SK-N-SH (cell line): ENCODE measurements at places on chromosomes 5 and 9.
A peak's percentile ranks its signal among the peaks of the same experiment; 100 is the strongest.

DNA sequence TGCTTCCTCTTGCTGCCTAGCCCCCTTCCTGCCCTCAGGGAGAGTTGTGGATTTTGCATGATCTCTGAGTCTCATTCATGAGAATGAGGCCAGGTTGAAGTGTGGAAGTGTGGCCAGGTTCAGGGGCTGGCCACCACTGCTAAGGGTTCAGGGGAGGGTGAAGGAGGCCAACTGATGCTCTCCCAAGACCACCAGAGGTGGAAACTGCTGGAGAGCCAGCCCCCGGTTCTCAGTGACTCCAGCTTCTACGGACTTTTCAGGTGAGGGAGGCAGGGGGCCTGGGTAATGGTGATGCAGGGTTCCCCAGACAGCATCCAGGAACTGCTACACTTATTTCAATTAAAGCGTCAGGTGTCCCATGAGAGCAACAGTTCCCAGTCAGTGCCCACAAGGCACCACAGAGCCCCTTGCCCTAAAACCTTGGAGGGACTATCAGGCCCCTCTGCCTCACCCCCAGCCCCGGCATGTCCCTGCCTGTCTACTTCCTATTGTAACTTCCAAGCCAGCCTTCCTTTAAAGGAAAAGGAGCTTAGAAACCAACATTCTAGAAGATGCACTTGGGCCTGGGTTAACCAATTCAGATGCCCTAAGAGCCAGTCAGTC is 50.1 kb downstream of the AMBP start:
- DNase-seq, result no peak

DNA sequence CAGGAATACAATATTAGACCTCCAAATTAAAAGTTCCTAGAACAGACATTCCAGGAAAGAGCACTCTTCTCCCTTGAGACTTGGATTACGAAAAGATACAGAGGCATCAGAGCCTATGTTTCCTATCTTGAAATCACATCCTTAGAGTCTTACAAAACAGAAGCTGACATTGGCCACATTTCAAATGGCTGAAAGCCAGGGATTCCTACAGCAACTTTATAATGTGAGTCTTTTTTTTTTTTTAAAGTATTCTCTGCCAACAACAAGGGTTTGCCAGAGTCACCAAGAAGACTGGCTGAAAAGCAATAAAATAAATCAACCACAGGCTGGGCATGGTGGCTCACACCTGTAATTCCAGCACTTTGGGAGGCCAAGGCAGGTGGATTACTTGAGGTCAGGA is 63.1 kb downstream of the TRPM6 start:
- DNase-seq, result no peak

- no peak for DNase-seq
Measured at GRCh38 chr9:72839085-72839484, 113.8 kb downstream of the ALDH1A1 start.

DNA sequence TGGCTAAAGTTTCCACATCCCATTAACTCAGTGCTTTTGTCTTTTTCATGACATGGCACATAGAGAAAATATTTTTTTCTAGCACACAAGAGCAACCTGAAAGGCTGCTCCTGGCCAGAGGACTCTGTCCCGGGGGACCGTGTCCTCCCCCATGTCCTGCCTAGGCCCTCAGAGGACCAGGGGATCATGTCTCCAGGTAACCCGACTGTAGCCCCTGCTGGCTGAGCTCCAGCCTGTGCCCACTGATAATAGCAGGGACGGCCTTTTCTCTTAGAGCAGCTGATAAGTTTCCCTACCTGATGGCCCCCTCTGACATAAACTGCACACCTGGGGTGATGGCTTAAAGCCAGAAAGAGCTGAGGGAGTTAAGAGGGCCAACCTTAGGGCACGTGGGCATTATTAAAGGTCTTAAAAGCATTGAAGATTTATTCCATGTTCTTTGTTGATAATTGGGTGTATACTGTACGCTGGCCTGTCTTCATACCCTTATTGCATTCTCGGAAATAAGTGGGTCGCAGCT is 5.9 kb downstream of the HDHD3 start:
- DNase-seq, result no peak

DNA sequence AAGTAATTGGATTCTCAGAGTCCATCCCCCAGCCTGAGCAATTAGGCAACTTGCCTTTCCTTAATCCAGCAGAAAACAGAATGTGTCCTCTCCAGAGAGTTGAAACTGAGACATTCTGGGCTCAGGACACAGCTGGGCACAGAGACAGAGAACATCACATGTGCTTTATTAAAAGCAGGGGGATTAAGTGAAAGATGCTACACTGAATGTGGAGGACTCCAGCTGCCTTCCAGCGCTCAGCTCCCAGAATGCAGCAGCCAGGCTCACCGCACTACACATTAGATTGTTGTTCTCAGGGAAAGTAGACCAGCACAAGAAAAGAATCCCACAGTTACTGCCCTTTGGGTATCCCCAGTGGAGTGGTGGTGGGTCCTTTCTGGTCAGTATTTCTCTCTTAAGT is 141.6 kb upstream of the IL12B start:
- DNase-seq, result no peak

DNA sequence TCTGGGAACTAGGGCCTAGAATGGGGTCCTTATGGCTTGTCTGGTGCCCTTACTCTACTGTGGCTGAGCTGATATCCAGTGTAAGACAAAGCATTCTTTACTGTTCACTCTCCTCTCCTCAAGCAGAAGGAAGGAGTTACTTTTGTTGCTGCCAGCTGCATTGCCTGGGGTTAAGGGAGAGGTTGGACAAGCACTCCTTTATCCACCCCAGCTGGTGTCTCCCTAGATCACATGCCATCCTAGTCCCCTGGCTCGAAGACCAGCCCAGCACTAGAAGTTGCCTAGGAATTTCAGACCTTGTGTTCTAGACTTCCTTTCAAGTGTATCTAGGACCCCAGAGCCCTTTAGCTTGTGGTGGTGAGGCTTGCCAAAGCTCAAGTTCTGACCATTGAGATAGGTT is 1051.5 kb upstream of the C9orf72 start:
- DNase-seq, result no peak

DNA sequence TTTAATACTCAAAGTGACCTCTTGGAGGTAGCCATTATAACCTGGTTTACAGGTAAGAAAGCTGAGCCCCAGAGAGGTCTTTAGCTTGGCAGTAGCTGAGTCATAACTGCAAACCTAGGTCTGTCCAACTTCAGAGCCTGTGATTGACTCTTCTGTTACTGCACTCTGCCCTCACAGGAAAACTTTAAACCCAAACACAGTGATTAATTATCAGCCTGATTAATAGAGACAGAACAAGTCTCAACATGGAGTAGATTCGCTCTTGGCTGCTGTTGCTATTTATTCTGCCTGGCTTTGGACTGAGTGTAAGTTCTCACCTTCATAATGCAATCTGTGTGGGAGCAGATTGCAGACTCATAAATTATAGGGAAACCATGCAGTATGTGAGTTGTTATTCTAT is 27.4 kb upstream of the TXN start:
- DNase-seq, result no peak

DNA sequence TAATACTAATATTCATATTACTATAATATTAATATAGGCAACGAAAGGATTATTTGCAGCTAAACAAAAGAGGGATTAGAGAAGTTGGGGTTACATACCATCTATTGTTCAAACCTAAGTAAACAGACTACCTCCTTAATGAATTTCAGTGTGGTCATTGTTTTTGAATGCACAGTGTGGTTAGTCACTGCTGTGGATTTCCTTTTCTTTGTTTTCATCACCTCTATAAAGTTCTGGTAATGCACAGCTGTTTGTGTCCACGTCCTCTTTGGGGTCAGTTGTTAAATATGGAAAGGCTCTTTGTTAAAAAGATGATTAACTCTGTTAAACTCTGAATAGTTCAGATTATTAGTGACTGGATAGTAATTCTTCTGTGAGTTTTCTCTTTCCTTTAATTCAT is 233.6 kb downstream of the MAST4 start:
- DNase-seq, result no peak

DNA sequence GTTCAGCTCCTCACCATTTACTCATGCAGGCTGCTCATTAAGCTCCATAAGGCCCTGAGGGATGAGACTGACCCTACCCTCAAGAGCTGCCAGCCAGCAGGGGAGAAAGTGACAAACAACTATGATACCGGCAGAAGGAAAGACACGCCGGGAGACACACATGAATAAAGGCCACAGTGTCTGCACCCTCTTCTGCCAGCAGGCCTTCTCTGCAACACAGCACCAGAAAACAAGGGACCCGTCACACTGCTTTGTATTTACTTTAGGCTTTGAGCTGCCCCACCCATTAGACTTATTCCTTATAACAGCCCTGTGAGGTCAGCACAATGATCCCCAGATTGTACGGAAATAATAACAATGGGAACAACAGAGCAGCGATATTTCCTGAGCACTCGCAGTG is 7.2 kb downstream of the GABBR2 start:
- no peak for DNase-seq

GRCh38 chr5:130402906-130403305 is 498.6 kb downstream of the CHSY3 start:
- DNase-seq, result no peak

DNA sequence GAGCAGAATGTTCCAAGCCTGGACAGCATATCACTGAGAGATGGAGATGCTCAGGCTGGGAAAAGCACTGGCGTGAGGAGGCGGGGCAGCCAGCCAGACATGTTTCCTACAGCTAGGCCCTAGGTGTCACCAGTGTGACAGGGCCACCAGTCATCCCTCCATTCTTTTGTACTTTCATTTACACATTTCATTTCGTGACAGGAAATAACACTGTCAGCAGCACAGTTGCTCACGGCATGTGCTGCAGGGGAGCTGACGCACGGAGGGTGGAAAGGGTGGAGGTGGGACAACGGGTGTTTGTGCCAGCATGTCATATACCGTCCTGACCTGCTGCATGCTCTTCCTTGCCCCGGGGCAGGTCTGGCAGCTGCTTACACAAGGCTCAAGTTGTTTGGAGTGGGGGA is 14.8 kb upstream of the CEMIP2 start:
- DNase-seq, result no peak

GRCh38 chr5:107876261-107876660 is 205.5 kb upstream of the EFNA5 start:
- DNase-seq, result no peak

DNA sequence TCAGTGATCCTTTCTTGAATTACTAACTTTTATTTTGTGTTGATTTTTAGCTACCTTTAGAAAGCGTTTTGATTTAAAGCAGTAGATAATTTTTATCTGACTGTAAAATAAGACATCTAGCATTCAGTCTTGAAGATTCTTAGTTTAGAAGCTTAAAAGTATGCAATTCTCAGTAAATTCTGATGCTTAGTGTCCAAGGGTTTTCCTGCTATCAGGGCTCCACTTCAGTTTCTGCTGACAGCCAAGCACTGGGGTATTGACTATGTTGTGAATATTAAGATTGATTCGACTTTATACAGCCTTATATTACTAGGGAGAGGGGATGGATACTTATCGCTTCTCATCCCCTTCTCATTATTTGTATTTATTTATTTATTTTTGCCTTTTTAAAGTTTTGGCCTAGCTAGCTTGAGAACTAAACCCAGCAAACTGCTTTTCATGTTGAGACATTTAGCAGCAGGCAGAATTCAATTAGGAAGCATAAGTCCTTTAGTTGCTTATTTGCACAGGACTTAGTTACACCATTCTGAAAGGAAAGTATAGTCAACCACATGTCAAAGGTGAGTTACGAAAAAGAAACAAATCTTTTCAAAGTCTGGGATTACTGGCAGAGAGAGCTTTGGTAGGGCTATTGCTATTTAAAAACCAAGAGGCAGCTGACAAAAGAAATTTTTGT is 2.9 kb downstream of the PBX3 start:
- peak; percentile 19 for DNase-seq

DNA sequence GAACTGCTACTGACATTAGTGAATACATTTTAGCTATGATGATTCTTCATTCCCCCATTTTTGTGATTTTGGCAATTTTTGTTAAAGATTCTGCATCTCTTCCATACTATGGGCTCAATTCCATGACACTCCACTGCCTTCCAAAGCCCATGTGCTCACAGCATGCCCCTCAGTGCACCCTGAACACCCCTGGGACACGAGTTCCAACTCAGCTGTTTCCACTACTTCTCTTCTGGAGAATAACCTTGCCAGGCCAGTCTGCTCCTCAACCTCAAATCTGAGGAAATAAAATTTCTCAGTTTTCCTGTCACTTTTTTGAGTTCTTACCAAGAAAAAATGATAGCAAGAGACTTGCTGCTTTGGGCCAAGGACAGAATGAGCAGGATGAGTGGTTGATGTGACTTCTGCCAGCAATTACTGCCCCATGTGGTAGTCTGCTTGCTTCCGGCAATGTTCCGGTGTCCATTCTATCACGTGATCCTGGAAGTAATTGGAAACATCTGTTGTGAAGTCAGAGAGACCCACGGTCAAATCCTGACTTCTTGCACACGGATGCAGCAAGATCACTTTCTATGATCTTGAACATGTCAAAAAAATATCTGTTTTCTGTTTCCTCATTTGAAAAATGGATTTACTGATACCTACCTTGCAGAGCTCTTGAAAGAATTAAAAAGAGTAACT is 58.3 kb downstream of the EGFLAM start:
- DNase-seq, result peak; percentile 78

GRCh38 chr9:125238915-125239446 is 2.2 kb downstream of the HSPA5 start:
- DNase-seq, result no peak

- DNase-seq, result no peak
Measured at GRCh38 chr5:132802044-132802684, 10.9 kb upstream of the SOWAHA start.

DNA sequence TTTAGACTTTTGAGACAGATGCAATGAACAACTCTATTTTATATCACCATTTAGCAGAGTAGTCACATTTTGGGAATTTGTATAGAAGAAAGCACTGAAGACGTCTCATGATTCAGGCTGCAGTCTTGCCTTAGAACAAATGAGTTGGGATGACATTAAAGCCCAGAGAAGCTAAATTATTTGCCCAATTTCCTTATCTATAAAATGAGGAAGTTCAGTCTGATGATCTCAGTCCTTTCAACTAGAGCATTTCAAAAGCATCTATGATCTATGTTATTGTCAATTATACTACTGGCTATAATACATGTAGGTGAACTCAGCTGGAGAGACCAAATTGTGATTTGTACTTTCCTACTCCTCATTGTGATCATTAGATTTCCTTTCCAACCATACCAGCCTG is 154.1 kb downstream of the OSTF1 start:
- DNase-seq, result no peak

- DNase-seq, result no peak
Measured at GRCh38 chr5:133399247-133399891, 213.0 kb downstream of the FSTL4 start.

GRCh38 chr9:116632990-116633838 is 53.9 kb upstream of the TRIM32 start:
- DNase-seq, result no peak

GRCh38 chr5:45385321-45386058 is 310.7 kb downstream of the HCN1 start:
- no peak for DNase-seq

GRCh38 chr5:179679014-179679674 is 1.7 kb downstream of the CBY3 start:
- peak; percentile 66 for DNase-seq

GRCh38 chr5:72209147-72210115 is 102.2 kb downstream of the MAP1B start:
- DNase-seq, result no peak

- DNase-seq, result no peak
Measured at GRCh38 chr9:18672706-18673105, 198.8 kb downstream of the ADAMTSL1 start.

GRCh38 chr5:64147849-64148441 is 17.7 kb upstream of the RNF180 start:
- DNase-seq, result peak; percentile 47
